ENCODE measurements at places on chromosomes 3 and 15.

DNA sequence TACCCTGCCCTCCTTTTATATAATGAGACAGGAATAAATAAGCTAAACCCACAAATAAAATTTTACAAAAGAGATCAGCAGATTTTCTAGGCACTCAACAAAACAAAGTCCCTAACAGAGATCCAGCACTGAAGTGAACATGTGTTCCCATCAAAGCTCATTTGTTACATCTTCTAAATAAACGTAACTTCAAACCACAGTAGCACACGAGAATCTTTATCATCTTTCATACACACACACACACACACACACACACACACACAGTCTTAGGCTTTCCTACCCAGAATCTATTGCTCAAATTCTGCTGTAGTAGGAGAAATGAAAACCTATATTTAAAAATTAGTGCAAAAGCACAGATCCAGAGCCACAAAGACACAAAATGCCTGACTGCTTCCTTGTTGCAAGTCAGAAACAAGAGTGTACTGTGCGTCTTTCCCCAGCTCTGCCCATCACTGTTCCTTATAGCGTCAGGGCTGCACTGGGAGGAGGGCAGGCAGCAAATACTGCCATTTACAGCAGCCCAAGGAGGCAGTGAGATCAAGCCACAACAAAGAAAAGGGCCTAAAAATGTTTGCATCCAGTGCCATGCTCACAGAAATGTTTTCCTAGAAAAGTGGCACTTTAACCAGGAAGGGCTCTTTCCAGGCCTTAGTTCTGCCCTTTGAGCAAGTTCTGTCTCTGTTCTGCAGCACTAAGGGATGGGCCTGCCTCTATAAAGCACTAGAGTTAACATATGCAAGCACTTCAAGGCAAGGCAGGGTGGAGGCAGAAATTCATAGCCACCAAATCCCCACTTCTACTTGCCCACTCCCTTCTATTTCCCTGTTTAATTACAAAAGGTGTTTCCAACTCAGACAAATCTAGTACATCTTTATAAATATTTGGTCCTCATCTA lies 6.0 kb downstream of the IP6K1 start:
- DNase-seq, result peak; percentile 3

GRCh38 chr15:57551715-57552677 lies 39.7 kb upstream of the MYZAP start:
- no peak for DNase-seq

GRCh38 chr3:10450494-10451440 lies 54.6 kb downstream of the ATP2B2 start:
- DNase-seq, result no peak

- peak; percentile 82 for DNase-seq
These were observed 3.6 kb downstream of the PRSS50 start for GRCh38 chr3:46713898-46714552.

DNA sequence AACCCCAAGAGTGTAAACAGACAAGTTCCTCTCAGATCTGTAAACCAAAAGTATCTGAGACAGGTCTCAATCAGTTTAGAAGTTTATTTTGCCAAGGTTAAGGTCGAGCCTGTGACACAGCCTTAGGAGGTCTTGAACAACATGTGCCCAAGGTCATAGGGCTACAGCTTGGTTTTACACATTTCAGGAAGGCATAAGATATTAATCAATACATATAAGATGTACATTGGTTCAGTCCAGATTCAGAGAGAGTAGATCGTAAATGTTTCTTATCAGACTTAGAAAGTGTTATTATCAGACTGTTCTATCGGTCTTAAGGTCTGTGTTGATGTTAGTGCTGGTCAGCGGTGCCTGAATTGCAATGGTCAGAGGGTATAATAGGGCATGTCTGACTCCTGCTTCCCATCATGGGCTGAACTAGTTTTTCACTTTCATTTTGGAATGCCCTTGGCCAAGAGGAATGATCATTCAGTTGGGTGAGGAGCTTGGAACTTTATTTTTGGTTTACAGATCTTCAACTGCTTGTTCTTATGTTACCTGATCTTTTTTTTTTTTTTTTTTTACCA lies 27.0 kb upstream of the MFGE8 start:
- no peak for DNase-seq

- DNase-seq, result no peak
These were observed 144.3 kb downstream of the ALCAM start for GRCh38 chr3:105511031-105511430.

GRCh38 chr15:31442699-31443111 lies 116.1 kb downstream of the KLF13 start:
- no peak for DNase-seq

GRCh38 chr3:192892981-192893700 lies 24.5 kb downstream of the MB21D2 start:
- peak; percentile 84 for DNase-seq

- no peak for DNase-seq
These were observed 174.7 kb upstream of the SLC24A5 start for GRCh38 chr15:47945872-47946650.

All from posterior vena cava (tissue), 2 donors.